ENCODE measurements at places on chromosomes 5 and 9.

- DNase-seq: no peak
These were observed 173.2 kb downstream of the PBX3 start for GRCh38 chr9:125920402-125920801.

DNA sequence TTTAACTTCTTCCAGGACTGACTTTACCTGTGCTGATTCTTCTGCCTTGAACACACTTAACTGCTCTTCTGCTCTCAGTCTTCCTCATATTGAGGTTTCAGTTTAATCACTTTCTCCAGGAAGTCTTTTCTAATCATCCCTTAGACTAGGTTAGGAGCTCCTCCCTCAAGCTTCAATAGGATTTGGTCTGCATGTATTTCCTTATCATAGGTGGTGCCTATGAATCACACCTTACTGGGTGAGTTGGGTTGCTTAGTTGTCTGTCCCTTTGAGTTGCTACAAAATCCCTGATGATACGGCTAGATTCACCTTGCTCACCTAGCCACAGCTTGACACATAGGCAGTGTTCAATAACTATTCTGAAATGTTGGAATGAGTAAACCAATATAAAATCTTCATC is 164.4 kb downstream of the DNAH5 start:
- no peak for DNase-seq

DNA sequence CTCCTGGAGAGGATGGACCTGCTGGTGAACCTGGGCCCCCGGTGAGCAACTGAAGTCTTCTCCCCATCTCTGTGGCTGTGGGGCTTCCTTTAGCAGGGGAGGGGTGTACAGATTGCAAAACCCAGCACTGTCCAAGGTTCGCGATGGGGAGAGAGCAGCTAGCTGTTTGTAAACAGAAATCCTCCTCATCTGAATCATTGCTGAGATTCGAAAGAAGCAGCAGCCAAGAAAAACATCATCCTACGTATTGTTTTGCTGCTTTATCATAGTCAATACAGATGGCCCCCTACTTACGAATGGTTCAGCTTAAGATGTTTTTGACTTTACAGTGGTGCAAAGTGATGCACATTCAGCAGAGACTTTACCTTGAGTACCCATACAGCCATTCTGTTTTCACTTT is 80.0 kb upstream of the TGFBR1 start:
- DNase-seq: no peak

GRCh38 chr5:73749485-73750270 is 123.7 kb downstream of the ARHGEF28 start:
- DNase-seq: no peak

- DNase-seq: no peak
These were observed 63.1 kb downstream of the PPARGC1B start for GRCh38 chr5:149793256-149793550.

- no peak for DNase-seq
These were observed 631.5 kb upstream of the ST8SIA4 start for GRCh38 chr5:101534491-101535110.

DNA sequence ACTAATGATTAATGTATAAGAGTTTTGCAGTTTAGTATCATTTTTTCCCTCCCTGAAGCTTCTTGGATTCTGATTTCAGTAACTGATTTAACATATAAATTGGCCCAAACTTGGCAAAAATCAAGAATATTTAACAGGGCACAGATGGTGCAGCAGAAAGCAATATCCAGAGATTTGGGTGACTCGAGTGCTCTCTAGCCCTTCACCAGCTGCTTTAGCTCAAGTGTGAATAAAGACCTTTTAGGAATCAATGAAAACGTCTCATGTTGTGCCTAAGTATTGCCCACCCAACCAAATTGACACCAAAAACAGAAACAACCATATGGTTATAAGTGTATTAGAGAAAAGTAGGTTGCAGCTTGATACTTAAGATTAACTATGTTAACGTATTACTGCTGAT is 933.4 kb upstream of the PTPRD start:
- DNase-seq: no peak

DNA sequence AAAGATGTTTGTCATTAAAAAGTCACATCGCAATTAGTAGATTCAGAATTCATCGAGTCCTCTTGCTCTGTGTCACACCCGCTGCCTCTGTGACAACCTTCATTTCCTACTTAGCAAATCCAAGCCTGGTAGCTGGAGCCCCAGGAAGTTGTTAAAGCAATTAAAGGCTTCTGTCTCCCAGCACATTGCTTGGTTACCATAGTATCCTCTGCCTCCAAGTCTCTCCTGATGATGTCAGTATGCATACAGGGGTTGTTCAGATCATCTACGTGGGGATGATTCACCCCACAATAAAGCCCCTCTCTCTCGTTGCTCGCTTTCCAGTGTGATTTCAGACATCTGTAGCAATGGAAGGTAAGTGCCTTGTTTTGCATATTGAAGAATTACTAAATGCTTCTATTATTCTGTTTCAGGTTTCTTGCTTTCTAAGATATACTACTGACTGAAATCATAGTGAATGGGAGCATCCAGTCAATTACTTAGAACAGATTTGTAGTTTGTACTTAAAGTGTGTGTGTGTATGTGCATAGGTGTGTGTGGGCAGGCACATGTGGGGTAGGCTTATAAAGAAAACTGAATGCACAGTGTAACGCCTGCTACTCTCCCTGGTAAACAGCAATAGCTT is 52.9 kb downstream of the PAM start:
- DNase-seq: no peak

DNA sequence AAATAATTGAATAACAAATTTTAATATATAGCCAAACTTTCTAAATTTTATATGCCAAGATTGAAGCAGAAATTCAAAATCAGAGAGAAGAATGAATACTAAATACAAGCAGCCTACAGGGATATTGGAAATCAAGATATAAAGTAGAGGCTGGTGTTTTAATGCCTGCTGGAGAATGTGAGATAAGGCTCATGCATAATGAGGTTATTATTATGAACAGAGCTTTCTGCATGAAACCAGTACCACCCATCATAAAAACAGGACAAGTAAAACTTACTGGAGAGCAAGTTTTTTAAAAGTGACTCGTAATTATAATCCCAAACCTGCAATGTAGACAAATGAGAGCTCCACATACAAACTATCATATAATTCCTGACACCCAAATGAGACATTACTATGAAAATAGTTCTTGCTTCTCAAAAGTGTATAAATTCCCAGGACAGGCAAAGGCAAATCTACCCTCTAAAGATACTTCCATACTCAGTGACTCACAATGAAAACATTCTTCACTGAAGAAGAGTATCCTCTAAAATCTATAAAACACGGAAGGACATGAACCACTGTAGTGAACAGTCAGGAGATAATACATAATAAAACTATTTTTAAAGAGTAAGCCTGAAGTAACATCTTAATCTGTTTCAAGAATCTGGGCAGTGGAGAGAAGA is 532.0 kb upstream of the GRAMD2B start:
- DNase-seq: no peak

GRCh38 chr5:28807195-28807729 is 1768.9 kb upstream of the CDH9 start:
- DNase-seq: no peak

- no peak for DNase-seq
These were observed 458.3 kb downstream of the TLE1 start for GRCh38 chr9:81231011-81231410.

DNA sequence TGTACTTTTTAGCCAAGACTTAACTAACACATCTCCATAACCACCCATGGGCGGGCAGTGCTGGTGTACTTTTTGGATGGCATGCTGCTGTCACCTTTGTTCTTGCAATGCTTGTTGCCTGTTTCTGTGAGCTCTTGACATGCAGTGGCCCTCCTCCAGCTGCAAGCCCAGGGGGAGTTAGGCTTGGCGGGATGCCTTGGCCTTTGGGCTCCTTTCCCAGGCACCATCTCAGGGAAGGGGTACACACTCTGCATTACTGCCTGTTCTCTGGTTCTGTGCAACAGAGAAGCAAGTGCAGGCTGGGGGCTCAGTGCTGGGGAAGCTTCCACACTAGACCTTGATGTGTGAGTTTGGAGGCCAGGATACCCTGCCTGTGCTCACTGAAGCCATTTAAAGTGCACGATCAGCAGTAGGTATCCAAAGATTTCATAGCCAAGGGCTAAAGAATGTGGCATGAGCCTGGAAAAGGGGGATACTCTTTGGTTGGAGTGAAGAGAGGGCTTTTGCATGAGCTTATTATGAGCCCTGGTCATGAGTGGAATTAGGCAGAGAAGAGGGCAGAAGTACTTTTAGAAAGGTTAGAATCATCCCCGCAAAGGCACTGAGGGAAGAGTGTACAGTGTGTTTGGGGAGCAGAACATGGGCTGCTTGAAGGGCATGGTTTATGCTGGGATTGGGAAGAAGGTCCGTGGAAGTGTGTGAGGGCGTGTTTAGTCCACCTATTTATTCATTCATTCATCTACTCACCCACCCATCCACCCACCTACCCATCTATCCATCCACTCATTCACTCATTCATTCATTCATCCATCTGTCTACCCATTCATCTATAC is 22.5 kb downstream of the PSAT1 start:
- DNase-seq: no peak

GRCh38 chr9:126615245-126615790 is 1.6 kb downstream of the LMX1B start:
- no peak for DNase-seq

DNA sequence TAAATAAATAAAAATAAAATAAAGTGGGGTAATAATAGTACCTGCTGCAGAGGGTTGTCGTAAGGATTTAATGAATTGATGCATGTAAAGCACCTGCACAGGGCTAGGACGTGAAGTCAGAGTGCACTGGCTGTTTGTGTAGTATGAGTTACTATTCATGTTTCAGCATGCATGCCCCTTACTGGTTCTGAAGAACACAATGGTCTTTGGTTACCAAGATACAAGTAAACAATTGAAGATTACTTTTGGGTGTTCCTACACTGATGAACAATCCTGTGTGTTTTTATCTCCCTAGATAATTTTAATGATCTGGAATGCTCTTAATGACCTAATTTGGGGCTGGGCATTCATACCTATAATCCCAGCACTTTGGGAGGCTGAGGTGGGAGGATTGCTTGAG is 23.2 kb upstream of the PRRC2B start:
- no peak for DNase-seq

DNA sequence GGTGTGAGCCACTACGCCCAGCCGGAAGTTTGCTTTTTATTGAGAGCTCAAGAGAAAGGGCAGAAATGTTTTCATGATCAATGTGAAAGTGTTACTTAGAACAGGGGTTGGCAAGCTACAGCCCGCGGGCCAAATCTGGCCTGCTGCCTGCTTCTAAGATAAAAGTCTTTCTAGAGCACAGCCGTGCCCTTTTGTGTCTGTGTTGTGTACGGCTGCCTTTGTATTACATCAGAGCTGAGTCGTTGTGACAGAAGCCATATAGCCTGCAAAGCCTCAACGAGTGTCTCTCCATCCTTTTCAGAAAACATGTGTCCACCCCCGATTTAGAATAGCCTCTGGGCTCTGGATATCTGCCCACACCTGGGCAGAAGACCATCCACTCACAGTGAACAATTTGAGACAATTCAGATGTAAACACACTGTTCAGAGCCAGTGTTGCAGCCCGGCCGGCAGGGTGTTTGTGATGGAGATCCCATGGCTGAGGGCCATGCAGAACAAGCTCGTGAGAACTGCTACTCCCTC is 28.8 kb downstream of the AK8 start:
- no peak for DNase-seq

DNA sequence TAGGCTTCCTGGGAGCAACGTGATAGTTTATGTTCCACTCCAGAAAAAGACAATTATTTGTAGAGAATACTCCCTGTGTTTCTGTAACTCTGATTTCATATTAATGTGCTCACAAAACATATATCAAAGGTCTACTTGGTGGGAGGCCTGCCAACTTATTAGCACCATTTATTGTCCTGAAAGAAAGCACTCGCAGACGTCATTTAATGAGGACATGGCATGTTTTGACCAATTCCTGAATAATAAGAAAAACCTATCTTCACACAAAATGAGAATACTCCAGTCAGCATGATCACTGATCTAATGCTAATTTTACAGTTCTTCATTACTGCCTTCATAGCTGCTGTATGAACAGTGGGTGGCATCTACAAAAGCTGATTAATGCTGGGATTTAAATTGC is 46.4 kb upstream of the RASEF start:
- DNase-seq: no peak

- DNase-seq: no peak
These were observed 14.6 kb downstream of the CCNJL start for GRCh38 chr5:160297776-160298175.

- DNase-seq: no peak
These were observed 110.0 kb downstream of the SH3GL2 start for GRCh38 chr9:17688834-17689233.

DNA sequence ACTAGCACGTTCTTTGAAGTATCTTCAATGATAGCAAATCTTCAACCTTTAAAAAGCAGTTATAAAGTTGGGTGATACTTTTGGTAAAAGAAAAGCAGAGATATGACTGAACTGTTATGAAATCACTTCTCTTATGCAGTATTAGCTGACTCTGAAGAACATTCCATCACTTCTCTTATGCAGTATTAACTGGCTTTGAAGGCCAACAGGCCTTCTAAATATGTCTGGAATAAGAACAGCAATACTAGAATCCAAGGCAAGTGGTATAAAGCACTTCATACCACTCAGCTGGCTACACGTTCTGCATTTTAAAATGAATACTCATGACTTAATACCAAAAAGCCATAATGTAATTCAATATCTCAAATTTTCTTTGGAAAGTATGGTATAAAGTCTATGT is 17.3 kb downstream of the SKIC3 start:
- no peak for DNase-seq

All from cortex of kidney (tissue), 1 donor.